Activated CD4-positive, alpha-beta T cell treated with anti-CD3 and anti-CD28 coated beads, Interleukin-2, amount 10 ng/mL, durations not matched to agents 7 days and 5 days (primary cell): ENCODE measurements at places on chromosomes 1 and 21.

DNA sequence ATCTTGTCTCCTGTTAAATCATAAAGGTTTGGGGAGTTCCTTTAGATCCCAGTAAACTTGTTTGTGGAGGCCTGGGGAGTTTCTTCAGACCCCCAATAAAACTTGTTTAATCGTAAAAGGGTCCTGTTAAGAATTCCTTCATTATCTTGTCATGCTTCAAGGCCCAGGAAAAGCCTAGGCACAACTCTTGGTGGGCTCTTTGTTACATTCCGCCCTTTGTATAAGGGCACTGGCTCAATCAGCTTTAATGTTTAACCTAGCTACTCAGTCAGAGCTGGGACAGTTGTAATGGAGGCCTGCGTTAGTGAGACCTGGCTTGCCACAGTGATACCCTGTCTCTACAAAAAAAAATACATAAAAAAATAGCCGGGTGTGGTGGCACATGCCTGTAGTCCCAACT is 77.2 kb downstream of the MPZL1 start:
- DNase-seq = no peak

DNA sequence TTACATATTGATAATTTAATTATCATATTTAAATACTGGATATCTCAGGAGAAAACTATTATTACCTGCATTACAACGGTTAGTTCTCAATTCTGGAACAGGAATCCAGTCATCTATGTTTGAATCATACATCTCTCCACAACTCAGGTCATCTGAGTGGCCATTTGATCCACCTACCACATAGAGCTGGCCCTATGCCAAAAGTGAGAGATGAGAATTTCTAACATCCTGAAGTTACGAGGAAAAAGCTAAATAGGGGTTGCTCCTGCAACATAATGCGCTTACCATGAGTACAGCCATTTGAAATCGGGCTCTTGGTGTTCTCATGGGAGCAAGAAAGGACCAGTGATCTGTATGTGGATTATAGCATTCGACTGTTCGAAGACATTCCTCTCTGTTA is 16.9 kb downstream of the IVNS1ABP start:
- no peak for DNase-seq

GRCh38 chr1:211548321-211549091 is 30.5 kb downstream of the SLC30A1 start:
- no peak for DNase-seq

DNA sequence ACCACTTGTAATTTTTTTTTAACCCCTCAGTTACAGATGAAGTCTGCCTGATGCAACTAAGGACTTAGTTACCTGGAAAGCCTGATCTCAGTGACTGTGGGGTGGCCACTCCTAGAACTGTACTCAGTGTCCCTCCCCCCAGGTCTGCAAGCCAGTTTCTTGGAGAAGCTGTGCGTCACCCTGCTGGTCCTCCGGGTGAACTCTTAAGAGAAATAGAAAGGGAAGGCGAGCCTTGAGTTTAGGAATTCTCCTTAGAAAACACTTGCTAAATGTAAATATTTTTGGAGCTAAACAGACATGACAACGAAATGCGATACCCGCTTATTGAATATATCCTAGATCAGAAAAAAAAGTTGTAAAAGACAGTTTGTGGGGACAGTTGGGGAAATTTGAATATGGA is 730 bp downstream of the SLC16A4 start:
- DNase-seq = no peak

DNA sequence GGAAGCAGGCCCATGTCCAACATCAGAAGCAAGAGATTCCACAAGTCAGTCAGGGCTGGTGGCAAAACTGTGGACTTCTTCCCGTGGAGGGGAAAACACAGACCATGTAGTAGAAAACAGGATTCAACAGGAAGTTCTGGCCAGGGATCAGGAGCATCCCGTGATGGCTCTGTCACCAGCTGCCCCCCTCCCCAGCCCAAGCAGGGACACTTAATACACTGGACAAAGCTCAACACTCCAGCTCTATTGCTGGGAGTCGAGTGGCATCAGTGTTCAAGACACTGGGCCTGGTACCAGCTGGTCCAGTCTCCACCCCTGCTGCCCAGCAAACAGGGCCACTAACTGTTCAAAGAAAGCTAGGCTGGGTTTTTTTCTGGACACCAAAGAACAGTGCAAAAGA is 3.7 kb downstream of the SLC45A3 start:
- DNase-seq = no peak

DNA sequence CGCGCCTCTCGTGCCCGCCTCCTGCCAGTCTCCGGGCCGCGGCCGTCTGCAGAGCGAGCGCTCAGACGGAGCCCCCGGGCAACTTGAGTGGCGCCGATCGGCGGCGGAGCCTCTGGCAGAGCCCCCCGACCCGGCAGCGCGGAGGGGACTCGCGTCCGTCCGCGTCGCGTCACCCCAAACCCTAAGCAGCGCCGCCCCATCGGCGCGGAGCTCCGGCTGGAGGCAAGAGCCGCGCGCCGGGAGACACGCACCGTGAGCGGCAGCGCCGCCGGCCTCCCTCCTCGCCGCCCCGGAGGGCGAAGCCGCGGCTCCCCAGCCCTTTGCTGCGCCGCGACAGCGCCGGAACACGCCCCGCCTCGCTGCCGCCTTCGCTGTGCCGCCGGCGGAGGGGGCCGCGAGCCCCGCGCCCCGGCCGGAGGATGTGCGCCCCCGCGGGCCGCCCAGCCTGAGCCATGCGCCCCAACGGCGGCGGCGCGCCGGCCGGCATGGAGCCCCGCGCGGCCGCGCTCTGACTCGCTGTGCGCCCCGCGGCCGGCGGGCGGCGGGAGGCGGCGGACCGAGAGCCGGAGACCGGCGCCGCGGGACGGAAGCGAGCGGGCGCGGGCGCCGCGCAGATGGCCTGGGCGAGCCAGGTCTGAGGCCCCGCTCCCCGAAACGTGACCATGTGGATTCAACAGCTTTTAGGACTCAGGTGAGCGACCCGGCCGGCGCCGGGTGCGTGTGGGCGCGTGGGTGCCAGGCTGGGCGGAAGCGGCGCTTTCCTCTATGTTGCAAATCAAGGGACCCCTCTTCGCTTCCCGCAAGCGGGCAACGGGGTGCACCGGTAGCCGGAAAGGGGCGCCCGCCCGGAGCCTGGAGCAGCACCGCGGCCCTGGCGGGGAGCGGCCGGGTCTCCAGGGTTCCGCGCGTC is 610 bp downstream of the AJAP1 start:
- DNase-seq = no peak

- peak; percentile 71 for DNase-seq
Measured at GRCh38 chr1:18883636-18884418, 18.5 kb downstream of the ALDH4A1 start.

- DNase-seq = no peak
Measured at GRCh38 chr1:179785728-179786127, 42.6 kb downstream of the FAM163A start.

GRCh38 chr1:198919667-198920398 is 281.0 kb downstream of the PTPRC start:
- DNase-seq = peak; percentile 46

DNA sequence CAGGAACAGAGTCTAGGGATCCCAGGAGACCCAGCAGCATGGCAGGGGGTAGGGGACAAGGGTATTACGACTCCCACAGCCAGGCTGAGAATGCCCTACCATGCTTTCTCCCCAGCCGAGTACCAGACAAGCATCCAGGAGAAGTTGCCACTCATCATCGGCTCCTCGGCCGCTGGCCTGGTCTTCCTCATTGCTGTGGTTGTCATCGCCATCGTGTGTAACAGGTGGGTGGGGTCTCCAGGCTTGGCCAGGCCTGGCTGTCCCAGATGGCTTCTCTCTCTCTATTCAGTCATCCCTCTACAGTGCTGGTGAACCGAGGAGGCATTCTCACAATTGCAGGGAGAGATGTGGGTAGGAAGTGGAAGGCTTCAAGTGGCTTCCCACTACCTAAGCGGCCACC is 77.3 kb downstream of the LACTBL1 start:
- DNase-seq = no peak
